Brain (organoid and tissue), 16 donors: ENCODE measurements at places on chromosomes 6 and 20.

DNA sequence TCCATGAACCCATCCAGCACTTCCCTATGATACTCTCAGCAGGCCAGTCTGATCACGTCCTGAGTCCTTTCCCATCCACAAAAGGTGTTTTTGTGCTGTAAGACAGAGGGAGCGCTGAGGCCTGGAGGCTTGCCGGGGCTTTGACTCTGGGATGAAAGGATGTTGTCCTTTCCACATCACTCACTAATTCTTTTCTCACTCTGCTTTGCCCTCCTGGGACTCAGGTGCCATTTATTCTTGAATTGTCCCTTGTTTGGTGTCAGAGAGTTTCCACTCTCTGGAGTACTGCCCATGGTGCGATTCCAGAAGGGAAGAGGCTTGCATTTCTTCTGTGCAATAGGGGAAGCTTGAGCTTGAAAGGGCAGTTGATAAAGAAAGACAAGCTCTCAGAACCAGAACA, 15.3 kb upstream of the TUBB2B start:
- DNase-seq: no peak

- DNase-seq: no peak
Observed at GRCh38 chr20:50129662-50130355, 16.9 kb upstream of the UBE2V1 start.

DNA sequence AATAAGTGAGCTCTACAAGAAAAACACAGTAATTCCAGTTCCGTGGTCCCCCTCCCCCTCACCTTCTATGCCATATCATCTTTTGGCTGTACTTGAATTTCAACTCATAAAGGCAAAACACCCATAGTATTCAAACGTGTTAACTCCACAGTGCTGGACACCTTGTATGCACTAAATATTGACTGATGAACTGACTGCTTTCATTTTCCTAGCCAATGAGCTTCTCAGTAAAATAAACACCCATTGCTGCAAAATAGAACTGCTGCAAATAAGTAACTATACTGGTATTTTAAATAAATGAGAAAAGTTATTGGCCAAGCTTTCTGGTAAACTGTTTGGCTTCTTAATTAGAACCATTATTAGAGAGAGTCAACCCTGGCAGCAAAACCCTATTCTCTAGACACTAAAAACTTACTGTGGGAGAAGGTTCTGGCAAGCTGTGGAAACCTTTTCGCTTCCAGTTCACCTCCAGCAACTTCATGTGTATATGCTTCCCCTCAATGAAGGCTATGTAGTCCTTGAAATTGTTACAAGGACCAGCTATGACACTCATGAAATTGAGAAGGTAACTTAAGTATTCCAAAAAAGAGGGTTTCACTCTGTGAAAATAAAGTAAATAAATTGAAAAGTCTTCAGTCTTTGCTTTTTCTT, 86.0 kb downstream of the MBOAT1 start:
- DNase-seq: no peak

GRCh38 chr6:140849456-140849855, 1283.3 kb upstream of the GJE1 start:
- DNase-seq: no peak

DNA sequence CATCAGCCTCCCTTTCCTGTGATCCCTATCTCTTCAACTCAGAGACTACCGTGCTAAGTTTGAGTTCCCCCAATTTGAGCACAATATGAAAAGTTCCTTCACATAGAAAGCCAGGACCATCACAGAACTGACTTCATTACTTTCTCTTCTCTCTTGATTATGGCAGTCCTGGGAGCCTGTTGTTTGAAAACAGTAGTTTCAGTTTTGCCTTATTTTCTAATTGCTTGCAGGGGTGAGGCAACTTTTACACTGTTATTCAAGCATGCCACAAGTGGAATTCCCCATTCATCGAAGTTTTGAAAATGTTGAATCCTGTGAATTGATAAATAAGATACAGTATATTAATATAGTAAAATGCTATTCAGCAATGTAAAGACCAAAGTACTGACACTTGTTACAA, 569.7 kb upstream of the MARCKS start:
- DNase-seq: no peak

- DNase-seq: no peak
Observed at GRCh38 chr6:83051377-83052172, 14.1 kb downstream of the UBE3D start.
